Stimulated activated CD8-positive, alpha-beta memory T cell treated with anti-CD3 and anti-CD28 coated beads, Interleukin-7, amount 100 ng/mL, for 24 hours (primary cell): ENCODE measurements at places on chromosomes 11 and 22.

- no peak for DNase-seq
Measured at GRCh38 chr11:8247312-8247711, 16.4 kb downstream of the LMO1 start.

GRCh38 chr11:74272276-74272675 is 39.2 kb downstream of the P4HA3 start:
- DNase-seq: no peak

- no peak for DNase-seq
Measured at GRCh38 chr11:24760681-24761080, 263.8 kb downstream of the LUZP2 start.

GRCh38 chr11:7520011-7520942 is 6.5 kb downstream of the PPFIBP2 start:
- no peak for DNase-seq

GRCh38 chr11:11441516-11441915 is 88.5 kb upstream of the CSNK2A3 start:
- DNase-seq: no peak

DNA sequence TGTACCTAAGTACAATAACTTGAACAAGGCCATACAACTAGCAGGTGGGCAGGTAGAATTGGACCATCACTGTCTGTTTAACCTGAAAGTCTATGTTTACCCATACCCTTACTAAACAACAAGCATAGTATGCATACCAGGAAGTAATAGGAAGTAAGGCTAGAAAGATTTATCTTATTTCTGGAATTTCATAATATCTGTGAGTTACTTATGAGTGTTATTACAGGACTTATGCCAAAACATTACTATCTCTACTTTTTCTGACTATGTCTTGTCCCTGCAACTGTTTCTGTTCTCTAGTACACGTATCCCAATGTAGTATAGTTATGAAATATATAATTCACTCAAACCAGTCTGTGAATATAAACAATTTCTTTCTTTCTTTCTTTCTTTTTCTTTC is 1400.8 kb upstream of the TENM4 start:
- DNase-seq: no peak

DNA sequence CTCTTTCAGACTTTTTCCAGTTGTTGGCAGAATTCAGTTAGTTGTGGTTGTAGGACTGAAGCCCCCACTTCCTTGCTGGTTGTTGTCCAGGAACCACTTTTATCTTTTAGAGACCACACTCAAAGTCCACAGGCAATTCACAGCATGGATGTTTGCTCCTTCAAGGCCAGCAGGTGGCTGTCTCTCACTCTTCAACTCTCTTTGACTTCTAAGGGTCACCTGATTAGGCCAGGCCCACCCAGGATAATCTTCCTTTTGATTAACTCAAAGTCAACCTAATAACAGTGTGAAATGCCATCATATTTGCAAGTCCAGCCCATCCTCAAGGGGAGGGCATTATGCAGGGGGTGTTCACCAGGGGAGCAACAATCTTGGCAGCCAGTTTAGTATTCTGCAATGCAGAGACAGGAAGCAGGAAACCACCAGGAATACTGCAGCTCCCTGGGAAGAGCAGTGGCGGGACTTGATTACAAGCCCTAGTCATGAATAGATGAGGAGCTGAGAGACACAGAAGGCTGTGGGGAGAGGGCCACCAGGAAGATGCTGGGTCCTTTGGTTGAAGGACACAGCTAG is 52.4 kb downstream of the LRRC74B start:
- no peak for DNase-seq

GRCh38 chr11:32255841-32256240 is 165.0 kb downstream of the RCN1 start:
- DNase-seq: no peak

DNA sequence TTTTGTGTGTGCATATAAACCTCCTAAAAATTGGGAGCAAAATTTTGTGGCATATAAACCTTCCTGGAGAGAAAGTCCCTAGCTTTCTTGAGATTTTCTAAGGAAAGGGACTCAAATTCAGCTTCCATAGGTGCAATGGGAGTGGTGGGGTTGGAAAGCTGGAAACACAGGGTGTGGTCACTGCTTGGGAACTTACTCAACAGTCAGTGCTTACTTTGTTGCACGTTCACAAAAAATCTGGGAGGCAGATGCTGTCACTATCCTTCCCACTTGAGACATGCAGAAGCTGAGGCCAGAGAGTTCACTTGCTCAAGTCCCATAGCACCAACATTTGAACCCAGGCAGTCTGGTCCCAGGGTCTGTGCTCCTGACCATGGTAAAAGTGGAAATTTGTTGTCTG is 3.9 kb upstream of the CATSPERZ start:
- DNase-seq: no peak

DNA sequence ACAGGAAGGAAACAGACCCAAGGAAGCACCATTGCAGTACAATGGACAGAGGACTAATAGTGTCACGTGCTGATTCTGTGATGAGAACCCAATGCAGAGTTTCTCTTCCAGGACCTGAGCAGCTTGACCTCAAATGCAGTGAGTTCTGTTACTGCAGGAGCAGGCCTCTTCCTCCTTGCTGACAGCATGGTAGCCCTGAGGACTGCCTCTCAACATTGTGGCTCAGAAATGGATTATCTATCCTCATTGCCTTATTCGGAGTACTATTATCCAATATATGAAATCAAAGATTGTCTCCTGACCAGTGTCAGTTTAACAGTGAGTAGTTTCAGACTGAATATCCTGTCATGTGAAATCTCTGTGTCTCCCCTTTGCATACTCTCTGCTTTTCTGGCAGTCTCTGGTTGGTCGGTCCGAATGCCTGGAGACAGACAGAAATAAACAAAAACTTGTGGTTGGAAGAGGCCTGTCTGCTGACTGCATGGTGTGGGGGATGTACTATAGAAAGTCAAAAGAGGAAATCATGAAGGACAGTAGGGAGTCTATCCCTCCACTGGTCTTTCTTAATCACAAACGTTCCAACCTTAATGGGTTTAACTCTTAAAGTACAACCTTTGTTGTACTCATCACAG is 6.9 kb upstream of the MS4A14 start:
- DNase-seq: no peak

- no peak for DNase-seq
Measured at GRCh38 chr11:116044520-116044919, 540.3 kb upstream of the CADM1 start.

DNA sequence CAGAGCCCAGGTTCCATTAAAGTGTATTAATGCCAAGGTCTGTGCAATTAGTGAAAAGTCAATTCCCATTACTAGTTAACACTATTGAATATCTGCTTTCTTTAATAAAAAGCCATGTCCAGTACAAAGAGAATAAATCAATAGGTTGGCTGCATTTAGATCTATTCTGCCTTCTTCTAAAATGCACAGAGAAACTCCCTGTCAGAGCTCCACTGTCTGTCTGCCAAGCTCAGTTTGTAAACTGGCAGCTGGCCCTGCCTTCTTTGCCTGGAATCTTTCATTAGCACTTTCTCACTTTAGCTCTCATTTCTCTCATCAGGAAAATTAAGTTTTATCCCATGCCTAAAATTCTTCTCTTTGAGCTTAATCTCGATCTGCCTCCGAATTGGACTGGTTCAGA is 35.6 kb downstream of the ARL14EP start:
- no peak for DNase-seq

GRCh38 chr11:120956710-120957495 is 67.0 kb upstream of the TBCEL start:
- DNase-seq: no peak

DNA sequence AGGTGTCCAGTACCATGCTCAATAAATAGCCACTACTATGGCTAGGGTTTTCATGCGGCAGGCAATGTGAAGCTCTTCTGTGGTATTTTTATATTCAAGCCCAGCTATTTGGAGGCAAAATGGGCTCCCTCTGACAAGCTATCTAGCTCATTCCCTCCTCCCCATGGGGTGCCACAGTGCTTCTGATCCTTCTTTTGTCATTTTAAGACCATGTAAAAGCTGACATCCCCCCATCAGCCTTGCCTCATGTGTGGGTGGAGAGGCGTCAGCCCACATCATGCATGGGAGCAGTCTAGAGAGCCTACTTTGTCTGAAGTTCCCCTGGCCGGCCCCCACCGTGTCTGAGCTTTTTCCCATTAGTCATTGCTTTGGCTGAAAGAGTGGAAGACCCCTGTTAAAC is 59.8 kb downstream of the NAV2 start:
- DNase-seq: no peak

DNA sequence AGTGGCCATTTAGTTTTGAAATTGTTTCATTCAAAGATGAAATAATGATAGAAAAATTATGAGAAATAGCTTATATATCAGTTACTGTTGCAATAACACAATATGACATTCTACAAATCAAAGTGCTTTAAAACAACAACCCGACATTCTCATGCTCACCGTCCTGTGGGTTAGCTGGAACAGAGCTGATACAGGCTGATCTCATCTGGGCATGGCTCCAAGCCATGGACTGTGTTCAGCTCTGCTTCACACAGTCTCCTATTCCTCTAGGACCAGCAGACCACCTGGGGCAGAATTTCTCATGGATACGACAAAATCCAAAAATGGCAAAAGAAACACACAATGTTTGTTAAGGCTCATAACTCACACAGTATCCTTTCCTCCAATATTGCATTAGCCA is 178.6 kb downstream of the CNTN5 start:
- no peak for DNase-seq

- no peak for DNase-seq
Measured at GRCh38 chr11:115696563-115696962, 192.3 kb upstream of the CADM1 start.

- no peak for DNase-seq
Measured at GRCh38 chr11:119120639-119121007, 757 bp upstream of the HINFP start.

DNA sequence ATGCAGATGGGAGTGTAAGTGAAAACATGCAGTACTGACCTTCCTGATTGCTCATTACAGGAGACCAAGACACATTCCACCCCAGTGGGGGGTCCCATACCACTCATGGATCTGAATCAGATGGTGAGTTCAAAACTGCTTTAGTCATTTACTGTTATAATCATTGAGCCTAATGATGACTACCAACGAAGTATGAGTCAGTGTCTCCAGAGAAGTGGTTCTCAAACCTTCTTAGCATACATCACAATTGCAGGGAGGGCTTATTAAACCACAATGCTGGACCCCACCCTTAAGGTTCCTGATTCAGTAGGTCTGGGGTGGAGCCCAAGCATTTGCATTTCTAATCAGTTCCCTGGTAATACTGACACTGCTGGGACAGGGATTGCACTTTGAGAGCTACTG is 75.8 kb downstream of the CD44 start:
- no peak for DNase-seq

GRCh38 chr11:35046681-35047080 is 92.3 kb upstream of the CD44 start:
- no peak for DNase-seq

GRCh38 chr11:58923300-58923788 is 15.9 kb upstream of the GLYATL1 start:
- no peak for DNase-seq

DNA sequence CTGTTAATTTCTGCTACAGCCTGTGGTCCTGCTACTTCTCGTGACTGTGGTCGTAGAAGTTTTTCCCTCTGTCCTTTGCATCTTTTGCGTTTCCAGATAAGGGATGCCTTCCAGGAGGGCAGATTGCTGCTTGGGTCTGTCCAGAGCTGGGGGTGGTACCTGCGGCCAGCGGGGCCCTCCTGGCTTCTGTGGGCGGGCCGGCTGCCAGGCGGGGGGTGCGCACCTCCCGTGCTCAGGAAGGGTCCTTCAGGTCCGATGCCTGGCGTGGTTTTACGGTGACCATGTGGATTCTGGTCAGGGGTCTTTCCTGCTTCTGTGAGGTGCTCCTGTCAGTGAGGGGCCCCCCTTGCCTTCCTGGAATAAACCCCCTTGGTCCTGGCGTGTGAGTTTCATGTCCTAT is 84.8 kb downstream of the KCNQ1 start:
- DNase-seq: no peak

DNA sequence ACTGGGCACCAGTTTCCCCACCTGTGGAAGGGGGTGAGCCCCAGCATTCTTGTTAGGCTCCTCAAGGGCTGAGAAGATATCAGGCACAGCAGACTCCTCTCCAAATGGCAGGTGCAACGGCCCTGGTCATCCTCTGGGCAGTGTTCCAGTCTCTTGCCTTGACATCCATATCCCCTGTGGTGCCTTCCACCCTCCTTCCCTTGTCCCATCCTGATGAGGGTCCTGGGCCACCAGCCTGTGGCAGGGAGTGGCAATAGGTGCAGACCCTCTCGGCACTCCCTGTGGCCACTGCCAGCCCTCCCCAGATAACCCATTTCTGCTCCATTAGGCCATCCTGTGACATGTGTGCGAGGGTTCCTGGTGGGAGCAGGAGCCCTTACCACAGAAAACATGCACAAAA is 78.8 kb upstream of the NECTIN1 start:
- DNase-seq: no peak

DNA sequence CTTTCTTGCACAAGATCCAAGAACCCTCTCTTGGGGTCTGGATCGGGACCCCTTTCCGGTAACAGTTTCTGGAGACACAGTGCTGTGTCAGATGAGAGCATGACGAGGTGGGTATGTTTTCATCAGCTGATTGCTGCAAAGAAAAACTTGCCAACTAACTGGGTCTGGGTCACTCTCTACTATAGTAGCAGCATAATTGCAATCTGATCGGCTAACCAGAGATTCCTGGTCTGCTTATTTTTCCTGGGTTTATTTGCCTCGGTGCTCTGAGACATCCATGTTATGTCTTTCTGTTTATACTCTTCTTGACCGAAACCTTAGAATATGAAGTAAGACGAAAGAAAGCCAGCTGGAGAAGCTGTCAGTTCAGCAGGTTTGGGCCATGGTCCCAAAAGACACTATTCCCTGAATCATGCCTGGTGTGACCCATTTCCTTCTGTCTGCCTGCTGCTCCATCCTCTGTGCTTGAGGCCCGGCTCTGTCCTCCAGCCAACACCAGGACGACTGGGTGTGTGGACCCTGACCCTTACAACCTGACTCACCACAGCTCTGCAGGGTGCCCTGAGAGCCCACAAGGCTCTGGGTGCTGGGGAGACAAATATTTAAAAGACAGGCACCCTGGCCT is 24.1 kb upstream of the CLMP start:
- DNase-seq: no peak

DNA sequence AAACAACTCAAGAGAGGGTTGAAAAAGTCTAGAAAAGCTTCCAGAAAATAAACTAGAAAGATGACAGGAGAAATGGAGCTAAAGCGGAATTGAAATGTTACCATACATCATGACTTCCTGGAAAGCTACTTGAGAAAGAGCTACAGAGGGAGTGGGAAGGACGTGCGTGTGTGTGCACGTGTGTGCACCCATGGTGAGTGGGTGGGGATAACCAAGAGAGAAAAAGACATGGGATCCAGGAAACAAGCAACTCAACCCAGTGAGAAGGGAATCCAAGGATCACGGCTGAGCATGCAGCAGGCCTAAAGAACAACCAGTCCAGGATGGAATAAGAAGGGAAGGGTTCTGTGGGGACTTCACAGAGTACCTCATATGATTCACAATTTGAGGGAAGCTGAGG is 21.6 kb downstream of the APOL1 start:
- no peak for DNase-seq

GRCh38 chr22:43217285-43218030 is 30.5 kb upstream of the TTLL12 start:
- no peak for DNase-seq
